ENCODE measurements at places on chromosomes 7 and 10. TPM values are rescaled to one million over a fixed set of nuclear protein-coding genes. Genes with fewer than 3 reads are reported as not detected.

Gene PPP1R17
- not detected for polyA plus RNA-seq

Gene AKR1D1
- 4.4 TPM for polyA plus RNA-seq

Gene EIF5AL1
- polyA plus RNA-seq, result 0.39 TPM

Gene EBF3
- 7.5 TPM for polyA plus RNA-seq

Gene ZDHHC6
- 60.6 TPM for polyA plus RNA-seq

Gene GDF2
- polyA plus RNA-seq, result not detected

Gene CYP3A7
- 1.8 TPM for polyA plus RNA-seq

Gene RSPH10B
- 0.52 TPM for polyA plus RNA-seq

Gene RGR
- polyA plus RNA-seq, result 0.27 TPM

Gene RNF133
- polyA plus RNA-seq, result 0.10 TPM
